Thoracic aorta endothelial cell (primary cell): ENCODE measurements at places on chromosomes 2 and 18. TPM values are rescaled to one million over a fixed set of nuclear protein-coding genes. Genes with fewer than 3 reads are reported as not detected.

The HAAO gene
- 0.29 TPM in 1 of 2 replicates, not detected in the other for total RNA-seq

The ST8SIA3 gene
- total RNA-seq: not detected in 2 replicates

The MEP1B gene
- total RNA-seq: 0.13 TPM in 1 of 2 replicates, not detected in the other

The TXNL1 gene
- 64.6 and 75.2 TPM in 2 replicates for total RNA-seq

The SLC9A4 gene
- total RNA-seq: not detected in 2 replicates

The RTTN gene
- 33.6 and 41.8 TPM in 2 replicates for total RNA-seq

The IL1R2 gene
- 0.27 TPM in 1 of 2 replicates, not detected in the other for total RNA-seq

The HOXD3 gene
- total RNA-seq: 11.2 TPM in 1 of 2 replicates, not detected in the other

The POMC gene
- 0.13 and 0.29 TPM in 2 replicates for total RNA-seq
